Kidney (tissue), 22 donors: ENCODE measurements at places on chromosomes 6 and 20.

DNA sequence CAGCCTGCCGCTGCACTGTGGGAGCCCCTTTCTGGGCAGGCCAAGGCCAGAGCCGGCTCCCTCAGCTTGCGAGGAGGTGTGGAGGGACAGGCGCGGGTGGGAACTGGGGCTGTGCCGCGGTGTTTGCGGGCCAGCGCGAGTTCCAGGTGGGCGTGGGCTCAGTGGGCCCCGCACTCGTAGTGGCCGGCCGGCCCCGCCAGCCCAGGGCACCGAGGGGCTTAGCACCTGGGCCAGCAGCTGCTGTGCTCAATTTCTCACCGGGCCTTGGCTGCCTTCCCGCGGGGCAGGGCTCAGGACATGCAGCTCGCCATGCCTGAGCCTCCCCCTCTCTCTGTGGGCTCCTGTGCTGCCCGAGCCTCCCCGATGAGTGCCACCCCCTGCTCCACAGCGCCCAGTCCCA, 388.1 kb downstream of the PHF3 start:
- no peak for DNase-seq

DNA sequence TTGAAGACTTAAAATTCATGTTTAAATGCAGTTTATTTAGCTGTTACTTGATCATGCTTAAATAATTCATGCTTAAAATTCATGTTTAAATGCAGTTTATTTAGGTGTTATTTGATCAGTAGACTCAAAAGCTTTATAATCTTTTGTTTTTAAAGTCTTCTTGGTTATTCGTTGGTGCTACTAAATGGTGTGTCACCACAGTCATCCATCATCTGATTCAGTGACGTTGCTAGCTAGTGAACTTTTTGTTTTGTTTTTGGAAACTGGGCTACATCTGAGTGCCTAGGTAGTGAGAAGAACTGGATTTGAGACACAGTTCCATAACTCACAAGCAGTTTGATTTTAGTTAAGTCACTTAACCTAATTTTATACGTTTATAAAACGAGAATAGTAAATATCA, 20.9 kb downstream of the SCAF8 start:
- no peak for DNase-seq

- no peak for DNase-seq
Measured at GRCh38 chr6:44222486-44223318, 693 bp upstream of the SLC29A1 start.

DNA sequence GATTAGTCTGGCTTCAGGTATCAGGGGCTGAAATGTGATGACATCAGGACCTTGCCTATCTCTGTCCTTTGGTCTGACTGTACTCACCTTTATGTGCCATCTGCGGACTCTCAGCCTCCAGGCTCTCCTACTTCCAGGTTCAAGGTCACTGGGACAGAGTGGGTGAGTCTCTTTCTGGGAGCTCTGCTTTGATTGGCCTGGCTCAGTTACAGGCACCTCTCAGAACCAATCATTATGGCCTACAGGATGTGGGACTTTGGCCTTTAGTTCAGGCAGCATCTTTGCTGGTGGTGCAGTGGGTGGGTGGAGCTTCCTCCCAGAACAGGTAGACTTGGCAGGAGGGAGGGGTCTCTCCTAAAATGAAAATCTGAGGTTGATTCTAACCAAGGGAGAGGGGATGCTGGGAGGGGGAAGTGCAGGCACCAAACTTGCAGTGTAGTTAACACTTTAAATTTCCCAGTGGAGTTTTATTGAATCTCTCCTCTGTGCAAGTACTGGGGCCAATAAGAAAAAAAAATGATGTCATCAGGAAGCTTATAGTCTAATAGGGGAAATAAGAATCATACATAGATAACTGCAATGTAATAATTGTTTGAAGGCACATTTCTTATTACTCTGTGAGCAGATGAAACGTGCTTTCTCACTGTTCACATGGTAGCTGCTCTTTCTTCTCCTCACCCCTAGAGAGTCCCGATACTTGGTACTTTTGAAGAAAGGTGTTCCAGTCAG, 53.4 kb downstream of the SLC24A3 start:
- no peak for DNase-seq

GRCh38 chr6:40194447-40195170, 260.3 kb upstream of the MOCS1 start:
- no peak for DNase-seq

DNA sequence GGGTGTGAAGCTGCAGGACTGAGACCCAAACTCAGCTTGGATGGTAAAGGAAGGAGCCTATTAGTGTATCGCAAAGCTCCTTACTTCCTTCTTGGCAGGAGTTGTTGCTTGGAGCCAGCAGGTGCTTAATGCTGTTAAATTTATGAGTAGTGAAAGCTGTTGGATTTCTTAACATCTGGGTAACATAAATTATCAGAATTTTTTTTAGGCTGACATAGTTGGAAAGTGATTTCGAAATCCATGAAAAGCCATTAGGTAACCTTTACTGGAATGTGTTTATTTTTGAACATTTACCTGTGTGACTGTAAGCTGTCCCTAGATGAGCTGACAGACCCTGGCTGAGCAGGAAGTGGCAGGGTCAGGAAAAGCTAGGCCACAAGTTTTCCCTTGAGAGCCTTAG, 470.4 kb upstream of the SLC35B3 start:
- no peak for DNase-seq

DNA sequence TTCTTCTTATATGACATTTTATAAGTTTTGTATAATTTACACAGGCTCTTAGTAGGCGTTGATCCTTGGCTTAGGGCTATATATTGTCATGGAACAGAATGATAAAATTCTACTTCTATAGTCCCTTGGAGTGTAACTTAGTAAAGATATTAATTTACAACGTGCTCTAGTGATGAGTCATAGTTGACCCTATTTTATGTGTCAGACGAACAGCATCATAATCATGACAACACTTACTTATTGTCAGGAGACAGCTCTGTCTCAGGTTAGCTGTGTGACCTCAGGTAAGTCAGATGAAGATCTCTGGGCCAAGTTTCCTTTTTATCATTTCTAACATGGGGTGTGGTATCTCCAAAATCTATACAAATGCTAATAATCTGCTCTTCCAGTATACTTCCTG, 473.5 kb downstream of the UTRN start:
- DNase-seq = no peak

- no peak for DNase-seq
Measured at GRCh38 chr6:52132292-52132691, 44.9 kb upstream of the PKHD1 start.

- DNase-seq = peak; percentile 21
Measured at GRCh38 chr6:92623431-92623830, 795.9 kb downstream of the EPHA7 start.

GRCh38 chr6:71388068-71388744, 99.6 kb downstream of the OGFRL1 start:
- DNase-seq = no peak

GRCh38 chr6:130602151-130602770, 224.9 kb upstream of the SMLR1 start:
- peak; percentile 67 for DNase-seq

GRCh38 chr20:38579219-38579910, 1.6 kb upstream of the ADIG start:
- no peak for DNase-seq

DNA sequence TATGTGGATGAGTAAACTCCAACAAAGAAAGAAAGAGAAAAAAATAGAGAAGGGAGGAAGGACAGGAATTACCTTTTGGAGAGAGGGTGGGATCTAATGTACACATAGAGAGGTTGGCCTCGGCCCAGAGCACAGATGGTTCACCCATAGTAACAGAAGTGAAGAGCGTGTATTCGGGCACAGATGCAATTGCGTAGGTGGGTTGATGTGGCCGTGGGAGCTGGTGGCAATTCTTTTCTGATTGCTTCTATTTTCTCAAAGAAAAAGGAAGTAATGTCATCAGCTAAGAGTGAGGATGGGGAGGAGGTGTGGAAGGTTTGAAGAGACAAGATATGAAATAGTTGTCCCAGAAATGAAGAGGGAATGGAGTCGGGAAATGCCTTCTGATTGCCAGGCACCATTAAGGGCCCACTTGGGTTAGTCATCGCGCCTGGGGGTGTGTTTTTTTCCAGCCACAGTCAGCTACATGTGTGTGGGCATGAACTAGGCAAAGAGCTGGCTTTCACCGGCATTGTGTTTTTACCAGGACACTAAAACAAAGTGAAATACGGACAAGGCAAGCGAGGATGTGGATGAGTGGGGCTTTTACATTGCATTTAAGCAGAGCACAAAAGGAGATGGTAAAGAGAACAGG, 158.7 kb downstream of the SYNE1 start:
- DNase-seq = no peak

DNA sequence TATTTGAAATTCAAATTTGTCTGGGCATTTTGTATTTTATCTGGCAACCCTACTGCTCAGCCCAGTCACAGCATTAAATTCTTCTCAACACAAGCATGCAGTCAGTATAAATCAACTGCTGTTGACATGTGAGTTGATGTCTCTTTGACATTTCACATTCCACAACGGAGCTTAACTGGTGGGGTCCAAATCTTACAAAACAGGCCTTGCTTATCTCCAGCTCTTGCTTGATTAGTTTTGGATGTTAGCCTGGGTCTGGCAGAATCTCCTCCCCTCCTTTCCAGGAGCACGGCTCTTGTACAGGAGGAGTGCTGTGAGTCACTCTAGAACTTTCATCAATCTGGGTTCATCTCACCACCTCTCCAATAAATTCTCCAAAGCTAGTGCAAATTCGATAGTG, 80.8 kb upstream of the PHACTR1 start:
- no peak for DNase-seq

DNA sequence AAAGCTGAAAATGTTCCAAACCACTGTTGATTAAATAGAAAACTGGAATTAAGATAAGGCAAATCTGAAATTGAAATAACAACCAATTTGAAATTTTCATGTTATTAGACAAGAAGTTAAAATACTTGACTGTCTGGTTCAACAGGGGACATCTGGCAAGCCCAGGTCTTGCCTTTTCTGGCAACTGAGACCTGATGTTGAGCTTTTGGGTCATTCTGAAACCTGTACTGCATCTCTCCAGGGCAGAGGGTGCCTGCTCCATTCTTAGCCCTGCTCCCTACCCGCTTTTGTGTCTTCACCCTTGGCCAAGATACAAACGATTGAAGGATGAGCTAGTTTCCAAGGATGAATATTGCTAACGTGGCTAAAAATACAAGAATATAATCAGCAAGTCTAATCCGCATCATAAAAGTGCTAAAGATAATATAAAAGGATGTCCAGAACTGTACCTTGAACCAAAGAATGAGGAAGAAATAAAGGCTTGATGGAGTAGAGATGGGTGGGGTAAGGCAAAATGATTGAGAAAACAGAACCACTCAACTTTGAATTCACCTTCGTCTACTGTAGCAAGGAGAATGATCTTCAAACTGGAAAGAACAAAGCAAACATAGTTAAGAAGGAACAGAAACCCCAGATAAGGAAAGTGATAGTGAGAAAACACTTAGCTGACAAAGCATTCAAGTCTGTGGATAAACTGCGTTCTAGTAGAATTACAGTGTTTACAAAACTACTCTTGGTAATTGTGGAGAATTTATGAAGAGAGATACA, 109.8 kb upstream of the MAN1A1 start:
- no peak for DNase-seq

GRCh38 chr6:136846046-136846445, 23.7 kb downstream of the PEX7 start:
- DNase-seq = no peak

DNA sequence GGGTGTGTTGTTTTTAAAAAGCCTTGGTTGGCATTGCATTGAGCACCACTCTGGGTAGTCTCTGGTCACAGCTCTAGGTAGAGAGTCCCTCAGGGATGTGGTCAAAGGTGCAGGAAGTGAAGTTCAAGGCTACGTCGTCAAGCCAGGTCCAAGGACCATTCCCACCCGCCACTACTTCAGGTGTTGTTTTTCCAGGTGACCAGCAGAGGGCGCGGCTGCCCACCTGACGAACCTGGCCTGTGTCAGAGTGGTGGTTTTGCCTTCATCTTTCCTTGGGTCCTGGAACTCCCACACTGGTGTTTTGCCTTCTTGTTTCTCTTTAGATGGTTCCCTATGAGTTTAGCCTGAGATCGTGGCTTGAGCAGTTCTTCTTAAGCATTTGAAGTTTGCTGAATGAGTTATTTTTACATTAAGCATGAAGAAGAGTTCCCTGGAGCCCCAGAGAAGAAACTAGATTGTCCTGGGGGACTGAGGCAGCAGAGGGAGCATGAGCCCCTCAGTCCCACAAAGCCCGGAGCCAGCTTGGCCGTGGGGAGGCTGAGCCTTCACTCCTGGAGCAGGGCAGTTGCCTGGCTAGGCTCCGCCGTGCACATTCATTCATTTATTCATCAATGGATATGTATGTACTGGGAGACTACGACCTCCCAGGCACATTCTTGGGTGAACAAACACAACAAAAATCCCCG, 5.6 kb upstream of the PHACTR3 start:
- DNase-seq = no peak

DNA sequence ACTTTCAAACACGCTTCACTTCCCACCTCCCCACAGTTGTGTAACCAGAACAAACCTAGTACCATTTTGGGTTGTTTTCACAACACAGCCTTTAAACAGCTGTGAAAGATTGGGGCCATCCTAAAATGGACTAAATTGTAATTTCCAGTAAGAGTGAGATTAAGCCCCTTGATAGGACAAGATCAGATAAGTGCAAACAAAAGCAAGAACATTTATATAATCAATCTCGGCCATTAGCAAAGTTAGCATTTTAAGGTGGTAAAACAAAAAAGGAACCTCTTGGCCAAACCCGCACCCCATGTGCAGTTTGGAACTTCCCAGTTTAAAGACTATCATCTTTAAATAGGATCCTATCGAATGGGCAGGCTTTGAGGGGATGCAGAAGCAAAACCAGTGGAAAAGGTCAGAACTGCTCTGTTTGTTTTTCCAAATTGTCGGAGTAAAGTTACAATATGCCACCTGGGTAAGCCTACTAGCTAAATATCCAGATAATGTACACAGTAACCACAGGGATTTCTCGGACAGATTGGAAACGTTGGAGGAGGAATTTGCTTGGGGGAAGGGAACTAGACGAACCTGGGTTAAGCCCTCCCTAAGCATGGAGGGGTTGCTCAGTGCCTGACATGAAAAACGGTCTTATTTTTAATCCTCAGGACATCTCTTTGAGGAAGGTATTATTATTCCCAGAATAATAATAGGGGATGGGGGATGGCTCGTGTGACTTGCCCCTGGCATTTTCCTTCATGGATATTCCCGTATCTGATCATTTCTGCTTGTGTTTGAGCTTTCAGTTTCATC, 159.8 kb upstream of the SALL4 start:
- no peak for DNase-seq

GRCh38 chr6:140001821-140002341, 627.4 kb upstream of the CITED2 start:
- DNase-seq = no peak

DNA sequence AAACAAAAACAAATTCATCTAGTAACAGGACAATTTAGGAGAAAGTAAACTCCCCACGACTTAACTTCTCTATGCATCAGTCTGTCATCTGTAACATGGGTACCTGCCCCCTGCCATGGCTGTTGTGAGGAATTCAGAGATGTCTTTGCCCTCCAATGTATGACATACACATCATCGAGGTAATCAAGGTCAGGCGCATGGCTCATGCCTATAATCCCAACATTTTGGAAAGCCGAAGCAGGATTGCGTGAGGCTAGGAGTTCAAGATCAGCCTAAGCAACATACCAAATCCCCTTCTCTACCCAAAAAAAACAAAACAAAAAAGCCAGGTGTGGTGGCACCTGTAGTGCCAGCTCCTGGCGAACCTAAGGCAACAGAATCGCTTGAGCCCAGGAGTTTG, 9.0 kb downstream of the EEF1A1 start:
- DNase-seq = no peak

GRCh38 chr6:69265706-69266105, 531.1 kb downstream of the LMBRD1 start:
- DNase-seq = no peak
